Ovary (tissue), 10 donors: ENCODE measurements at places on chromosomes 4 and X.

- DNase-seq, result no peak
These were observed 718.1 kb downstream of the SMARCA1 start for GRCh38 chrX:128805236-128805635.

GRCh38 chr4:169117591-169118081 is 107.6 kb upstream of the CBR4 start:
- DNase-seq, result no peak

DNA sequence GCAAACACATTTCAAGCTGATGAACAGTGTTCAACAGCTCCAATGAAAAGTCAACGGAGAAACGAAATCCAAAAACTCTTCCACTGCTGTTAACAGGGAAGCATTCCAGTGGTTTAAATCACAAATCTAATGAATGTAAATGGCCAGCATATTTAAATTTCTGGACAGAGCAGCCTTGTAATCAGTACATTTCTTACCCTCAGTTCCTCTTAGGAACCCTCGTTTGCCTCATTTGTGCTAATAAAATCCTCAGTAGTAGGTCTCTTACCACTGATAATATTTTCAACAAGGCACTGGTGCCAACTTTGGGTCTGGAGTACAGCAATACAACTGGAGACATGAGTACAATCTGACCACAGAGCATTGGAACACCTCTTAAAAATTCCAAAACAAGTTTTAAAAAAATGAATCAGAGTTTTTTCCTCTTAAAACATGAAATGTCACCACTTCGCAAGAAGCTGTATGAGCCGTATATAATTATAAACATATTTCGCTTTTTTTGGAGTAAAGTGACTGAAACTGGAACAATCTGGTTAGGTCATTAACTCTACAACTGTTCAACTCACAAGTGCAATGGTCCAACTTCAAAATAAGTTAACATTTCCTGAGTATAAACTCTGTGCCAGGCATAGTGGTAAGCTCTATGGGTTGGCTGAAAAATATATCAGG is 211.2 kb downstream of the CPEB2 start:
- DNase-seq, result no peak

GRCh38 chr4:2733844-2734574 is 22.1 kb downstream of the TNIP2 start:
- DNase-seq, result no peak

- no peak for DNase-seq
These were observed 73.9 kb downstream of the GC start for GRCh38 chr4:71709961-71710360.

GRCh38 chr4:24668956-24669355 is 84.6 kb upstream of the DHX15 start:
- DNase-seq, result no peak

DNA sequence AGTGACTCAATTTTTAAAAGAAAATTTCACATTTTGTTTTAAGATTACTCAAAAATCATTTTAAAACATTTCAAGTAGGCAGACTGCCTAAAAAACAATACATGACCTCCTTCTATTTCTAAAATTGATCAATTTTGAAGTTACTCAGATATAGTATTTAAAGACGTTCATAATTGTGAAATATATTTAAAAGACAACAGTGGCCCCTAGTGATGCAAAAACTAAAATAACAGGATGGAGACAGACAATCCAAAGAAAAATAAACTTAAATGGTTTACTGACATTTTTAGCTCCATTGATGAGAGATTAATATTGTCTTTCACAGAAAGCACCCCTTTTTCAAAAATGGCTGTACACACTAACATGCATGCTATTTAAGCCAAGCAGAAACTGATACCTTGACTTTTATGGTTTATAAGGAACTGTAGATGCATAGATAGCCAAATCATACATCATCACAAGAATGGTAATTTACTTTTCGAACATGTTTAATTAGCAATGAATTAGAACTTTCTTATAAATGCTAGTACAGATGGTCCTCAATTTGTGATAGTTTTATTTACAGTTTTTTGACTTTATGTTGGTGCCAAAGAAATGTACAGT is 69.8 kb upstream of the FAT4 start:
- DNase-seq, result no peak

GRCh38 chrX:30652527-30653414 is 452 bp upstream of the GK start:
- DNase-seq, result peak; percentile 95

DNA sequence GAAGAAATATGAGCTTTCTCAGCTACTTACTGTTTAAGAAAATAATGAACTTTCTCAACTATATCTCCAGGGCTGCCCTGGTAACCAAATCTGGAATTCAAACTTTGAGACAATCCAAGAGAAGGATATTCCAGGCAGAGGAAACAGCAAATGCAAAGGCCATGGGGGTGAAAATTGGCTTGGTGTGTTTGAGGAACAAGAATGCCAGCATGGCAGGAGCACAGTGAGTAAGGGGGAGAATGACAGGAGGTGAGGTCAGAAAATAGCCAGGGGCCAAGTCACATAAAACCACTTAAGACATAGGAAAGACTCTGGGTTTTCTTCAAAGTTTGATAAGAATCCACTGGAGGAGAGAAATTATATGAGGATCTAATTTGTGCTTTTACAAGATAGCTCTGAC is 27.2 kb upstream of the BTC start:
- DNase-seq, result no peak

DNA sequence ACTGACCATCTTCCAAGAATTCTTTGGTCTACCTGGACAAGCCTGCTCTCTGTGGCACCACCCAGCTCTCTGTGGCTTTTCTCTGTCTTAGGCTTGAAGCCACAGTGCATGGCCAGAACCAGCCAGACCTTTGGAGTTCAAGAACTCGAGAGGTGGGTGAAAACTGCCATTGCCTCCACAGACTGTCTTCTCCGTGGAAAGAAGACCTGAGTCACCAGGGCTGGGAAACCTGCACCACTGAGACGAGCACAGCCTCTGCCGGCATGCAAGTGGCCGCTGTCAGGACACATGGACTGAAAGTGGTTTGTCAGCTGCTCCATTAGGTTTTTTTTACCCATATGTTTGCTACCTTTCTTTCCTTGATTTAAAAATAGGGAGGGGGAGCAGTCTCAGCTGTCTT is 74.5 kb downstream of the MGST2 start:
- peak; percentile 46 for DNase-seq

DNA sequence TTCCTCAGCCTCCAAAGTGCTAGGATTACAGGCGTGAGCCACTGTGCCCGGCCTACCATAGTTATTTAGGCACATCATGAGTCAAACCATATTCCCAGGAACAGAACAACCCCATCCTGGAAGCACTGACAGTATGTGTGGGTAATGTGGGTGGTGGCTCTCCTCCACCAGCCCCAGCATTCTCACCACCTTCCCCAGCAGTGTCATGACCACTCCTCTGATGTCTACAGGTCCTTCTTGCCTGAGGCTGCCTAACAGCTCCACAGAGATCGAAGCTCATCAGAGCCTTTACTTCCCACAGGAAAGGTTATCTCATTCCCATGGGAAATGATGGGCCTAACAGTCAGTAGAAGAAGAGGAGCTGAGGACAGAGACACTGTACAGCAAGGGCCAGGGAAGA is 129.5 kb upstream of the GPC4 start:
- DNase-seq, result no peak

DNA sequence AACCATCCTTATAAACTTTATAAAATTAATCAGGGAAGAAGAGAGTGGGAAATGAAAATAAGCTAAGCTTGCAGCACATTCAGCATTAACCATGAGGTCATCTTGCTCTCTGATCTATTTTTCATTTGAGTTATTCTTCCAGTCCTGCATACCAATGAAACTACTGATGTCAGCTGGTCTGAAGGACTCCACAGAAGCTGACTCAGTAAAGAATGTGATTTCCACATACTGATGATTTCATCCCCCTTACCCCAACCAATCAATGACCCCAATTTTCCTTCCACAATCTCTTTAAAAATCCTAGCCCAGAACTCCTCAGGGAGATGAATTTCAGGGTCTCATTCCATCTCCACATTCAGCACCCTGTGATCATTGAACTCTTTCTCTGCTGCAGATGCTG is 18.8 kb upstream of the DSPP start:
- no peak for DNase-seq

GRCh38 chr4:8439914-8440491 is 520 bp downstream of the ACOX3 start:
- DNase-seq, result no peak

DNA sequence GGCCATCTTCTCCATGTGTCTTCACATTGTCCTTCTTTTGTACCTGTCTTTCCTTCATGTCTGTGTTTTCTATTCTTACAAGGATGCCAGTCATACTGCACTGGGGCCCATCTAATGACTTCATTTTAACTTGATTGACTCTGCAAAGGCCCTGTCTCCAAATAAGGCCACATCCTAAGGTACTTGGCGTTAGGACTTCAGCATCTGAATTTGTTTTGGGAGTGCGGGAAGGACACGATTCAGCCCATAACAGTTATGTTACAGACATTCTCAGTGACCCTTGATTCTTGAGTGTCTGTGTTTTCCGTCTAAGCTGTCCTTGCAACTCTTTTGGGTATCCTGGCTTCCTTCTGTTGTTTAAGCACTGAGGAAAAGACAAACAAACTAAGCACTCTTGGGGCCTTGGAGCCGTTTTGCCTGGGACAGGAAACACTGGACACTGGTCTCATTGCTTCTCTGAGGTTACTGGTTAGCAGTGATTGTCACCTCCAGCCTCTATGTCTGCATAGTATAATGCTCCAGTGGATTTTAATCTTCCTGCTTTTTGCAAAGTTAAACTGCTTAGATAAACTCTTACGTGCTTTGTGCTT is 80.7 kb downstream of the SNX25 start:
- no peak for DNase-seq

DNA sequence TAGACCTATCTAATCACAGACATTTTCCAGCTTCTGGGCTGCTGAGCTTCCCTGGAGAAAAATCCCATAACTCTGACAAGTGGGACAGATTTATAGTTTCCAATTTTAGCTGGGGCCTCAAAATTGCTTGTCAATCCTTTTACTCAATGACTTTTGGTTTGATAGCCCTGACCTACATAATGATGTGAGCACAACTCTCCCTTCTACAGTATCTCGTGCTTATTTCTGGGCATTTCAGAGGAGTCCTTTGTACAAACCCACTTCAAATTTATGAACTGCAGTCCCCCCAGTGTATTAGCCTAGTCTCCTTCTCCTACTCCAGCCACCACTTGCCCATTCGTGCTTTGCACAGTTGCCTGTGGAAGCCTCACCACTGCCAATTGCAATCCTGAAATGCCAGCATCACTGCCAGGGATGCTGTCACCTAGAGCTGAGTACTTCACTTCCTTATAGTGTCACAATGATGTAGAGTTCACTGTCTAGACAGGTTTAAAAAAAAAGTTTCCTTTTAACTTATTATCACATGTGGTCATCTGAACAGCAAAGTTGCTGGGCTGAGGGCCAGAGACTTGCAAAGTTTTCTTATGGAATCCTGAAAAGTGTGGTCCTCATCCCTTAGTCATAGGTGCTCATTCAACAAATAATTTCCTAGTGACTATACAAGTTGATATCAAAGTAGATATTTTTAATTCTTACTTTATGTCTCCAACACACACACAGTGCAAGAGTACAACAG is 21.2 kb downstream of the TRAM1L1 start:
- no peak for DNase-seq

DNA sequence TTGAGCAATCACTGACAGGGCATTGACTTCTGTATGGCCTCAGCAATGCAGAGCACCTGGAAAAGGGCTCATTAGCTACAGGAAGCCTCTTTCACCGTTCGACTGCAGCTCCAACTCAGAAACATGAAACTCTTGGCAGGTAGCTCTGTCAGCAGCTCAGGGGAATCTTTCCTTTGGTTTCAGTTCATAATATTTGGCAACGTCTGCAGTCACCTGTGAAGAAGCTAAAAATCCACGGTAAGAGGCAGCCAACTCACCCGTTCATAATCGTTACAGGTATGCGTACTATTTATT is 354.9 kb downstream of the CAMK2D start:
- no peak for DNase-seq

DNA sequence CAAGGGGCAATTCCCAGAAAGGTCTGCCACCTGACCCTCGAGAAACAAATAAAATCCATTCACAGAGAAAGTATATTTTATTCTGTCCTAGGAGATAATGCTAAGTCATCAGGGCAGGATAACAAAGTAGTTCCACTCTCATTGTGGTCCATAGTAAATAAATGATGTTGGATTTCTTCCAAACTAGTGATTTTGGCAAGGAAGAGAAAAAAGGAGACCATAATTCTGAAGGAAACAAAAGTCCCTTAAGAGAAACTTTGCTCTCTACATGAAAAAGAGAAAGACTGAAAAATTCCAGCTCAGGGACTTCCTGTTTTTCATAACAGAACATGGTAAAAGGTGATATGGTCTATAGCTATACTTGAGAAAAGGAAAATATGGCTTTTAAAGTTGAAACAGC is 71.5 kb upstream of the DDX60 start:
- no peak for DNase-seq

- DNase-seq, result peak; percentile 69
These were observed at the start of gene TRIM2 for GRCh38 chr4:153204247-153204671. TRIM2 (plus strand) TSS chr4:153204443; CDS start chr4:153204531, 88 bp downstream.

- no peak for DNase-seq
These were observed 18.7 kb downstream of the MGST2 start for GRCh38 chr4:139684351-139684750.

GRCh38 chr4:144714166-144714565 is 68.2 kb downstream of the HHIP start:
- DNase-seq, result no peak

DNA sequence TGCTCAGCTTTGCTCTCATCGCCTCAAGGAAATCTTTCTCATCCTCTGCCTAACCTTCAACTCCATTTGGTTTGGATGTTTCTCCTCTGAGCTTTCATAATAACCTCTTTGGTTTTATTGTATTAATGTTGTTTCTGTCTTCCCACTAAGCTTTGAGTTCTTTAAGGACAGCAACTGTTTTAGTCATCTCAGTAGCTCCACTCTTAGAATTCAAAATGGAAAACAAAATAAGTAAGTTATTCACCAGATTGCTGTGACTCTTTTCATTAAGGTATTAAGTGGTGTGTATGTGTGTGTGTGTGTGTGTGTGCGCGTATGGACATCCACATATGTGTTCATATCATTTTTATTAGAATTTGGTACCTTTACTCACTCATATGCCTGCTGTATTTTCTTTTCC is 279.2 kb upstream of the BOD1L1 start:
- DNase-seq, result no peak

GRCh38 chr4:19195696-19196095 is 1056.0 kb upstream of the SLIT2 start:
- DNase-seq, result no peak

- no peak for DNase-seq
These were observed 106.4 kb upstream of the RPS6KA3 start for GRCh38 chrX:20373063-20373462.

GRCh38 chr4:101127176-101127790 is 220.0 kb downstream of the PPP3CA start:
- DNase-seq, result no peak

- no peak for DNase-seq
These were observed 57.0 kb upstream of the GBA3 start for GRCh38 chr4:22635692-22636091.

GRCh38 chr4:14184265-14184664 is 556.7 kb upstream of the BOD1L1 start:
- DNase-seq, result peak; percentile 16

DNA sequence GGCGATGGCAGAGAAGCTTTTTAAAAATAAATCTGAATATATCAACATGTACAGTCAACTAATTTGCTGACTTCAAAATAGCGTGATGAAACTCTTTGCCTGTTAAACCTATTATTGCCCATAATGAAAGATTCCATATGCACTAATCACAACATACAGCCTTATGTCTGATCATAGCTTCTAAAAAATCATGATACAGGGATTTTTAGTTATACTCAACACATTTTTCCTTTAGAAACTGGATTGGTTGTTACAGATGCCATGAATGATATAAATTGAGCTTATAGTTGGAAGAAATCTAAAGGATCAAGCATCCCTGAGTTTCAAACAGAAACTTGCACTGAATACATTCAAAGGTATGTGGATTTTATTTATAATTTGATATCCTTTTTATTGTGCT is at the start of gene AMELX:
TSS of gene AMELX (plus strand) at position 301 of the 400 bp plus-strand sequence. CDS start 1,376 bp downstream, outside the sequence.
- no peak for DNase-seq
